IPS-NIHi11 (cell line): ENCODE measurements at places on chromosomes 4 and X.

GRCh38 chr4:6742507-6742906, 26.5 kb downstream of the BLOC1S4 start:
- no peak for DNase-seq

GRCh38 chr4:38040619-38041018, 80.4 kb downstream of the PTTG2 start:
- DNase-seq, result no peak

- peak; percentile 82 for DNase-seq
Observed at GRCh38 chr4:186701273-186701672, 22.4 kb downstream of the FAT1 start.

GRCh38 chr4:76156635-76157034, 8.4 kb upstream of the NUP54 start:
- no peak for DNase-seq

DNA sequence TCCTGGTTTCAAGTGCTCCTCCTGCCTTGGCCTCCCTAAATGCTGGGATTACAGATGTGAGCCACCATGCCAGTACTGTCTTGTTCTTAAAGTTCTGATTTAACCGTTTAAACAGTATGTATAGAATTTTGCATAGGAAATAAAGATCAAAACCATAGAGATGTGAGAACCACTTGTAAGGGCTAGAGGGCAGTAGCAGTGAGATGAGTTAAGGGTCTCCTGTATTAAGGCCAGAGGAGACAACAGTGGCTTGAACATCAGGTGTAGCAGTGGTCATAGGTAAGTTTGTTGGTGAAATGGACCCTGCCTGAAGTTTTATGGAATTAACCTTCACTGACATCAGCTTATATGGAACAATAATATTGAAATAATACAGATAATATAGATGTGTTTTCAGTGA, 155.7 kb downstream of the SLC4A4 start:
- DNase-seq, result no peak

- no peak for DNase-seq
Observed at GRCh38 chr4:24858026-24858425, 54.8 kb downstream of the CCDC149 start.

DNA sequence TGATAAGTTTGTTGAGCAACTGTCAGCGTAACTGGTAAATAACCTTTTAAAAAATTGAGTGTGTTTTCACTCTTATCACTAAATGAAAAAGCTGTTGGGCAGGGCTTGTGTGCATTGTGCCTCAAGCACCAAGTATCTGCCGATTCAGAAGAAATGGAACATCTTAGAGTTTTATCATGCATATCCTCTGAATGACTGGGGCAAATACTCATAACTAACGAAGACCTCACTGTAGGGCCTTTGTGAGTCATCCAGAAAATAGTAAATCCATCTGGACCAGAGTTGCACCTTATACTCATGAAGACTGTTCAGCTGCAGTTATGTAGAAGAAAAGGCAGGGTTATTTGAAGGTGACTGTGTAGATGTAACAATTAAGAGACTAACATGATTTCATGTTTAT, 222.1 kb downstream of the CAMK2D start:
- DNase-seq, result no peak

- no peak for DNase-seq
Observed at GRCh38 chrX:44162964-44163475, 180.5 kb downstream of the EFHC2 start.

DNA sequence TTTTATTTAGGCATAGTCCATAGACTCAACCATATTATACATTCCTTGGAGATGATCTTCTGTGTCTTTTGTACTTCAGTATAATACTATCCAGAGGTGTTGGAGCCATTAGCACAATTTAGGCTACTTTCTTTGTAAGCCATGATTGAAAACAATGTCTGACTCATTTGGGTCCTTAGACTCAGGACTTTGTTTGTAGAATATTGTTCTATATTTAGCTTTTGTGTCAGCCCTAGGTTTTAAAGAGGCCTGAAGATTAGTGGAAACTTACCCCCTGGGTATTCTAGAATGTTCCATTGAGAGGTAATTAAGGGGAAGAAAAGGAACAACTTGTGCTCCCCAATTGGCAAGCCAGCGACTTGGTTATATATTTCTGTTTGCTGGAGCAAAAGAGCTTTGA, 145.2 kb upstream of the SCML1 start:
- no peak for DNase-seq

DNA sequence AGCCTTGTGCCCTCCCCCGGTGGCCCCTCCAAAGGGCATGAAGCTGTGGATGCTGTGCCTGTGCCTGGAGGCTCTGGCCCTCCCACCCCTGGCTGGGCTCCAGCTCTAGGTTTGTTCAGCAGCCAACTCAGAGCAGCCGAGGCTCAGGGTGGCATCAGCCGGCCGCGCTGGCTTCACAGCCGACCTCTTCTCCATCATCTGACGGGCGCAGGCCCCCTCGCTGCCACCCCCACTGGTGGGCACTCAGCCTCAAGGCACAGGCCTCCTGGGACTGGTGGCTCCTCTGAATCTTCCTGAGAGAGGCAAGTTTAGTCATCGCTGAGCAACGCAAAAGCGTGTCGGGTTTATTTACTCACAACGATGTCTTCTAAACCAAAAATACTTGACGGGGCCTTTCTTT, 46.0 kb downstream of the PCGF3 start:
- no peak for DNase-seq

DNA sequence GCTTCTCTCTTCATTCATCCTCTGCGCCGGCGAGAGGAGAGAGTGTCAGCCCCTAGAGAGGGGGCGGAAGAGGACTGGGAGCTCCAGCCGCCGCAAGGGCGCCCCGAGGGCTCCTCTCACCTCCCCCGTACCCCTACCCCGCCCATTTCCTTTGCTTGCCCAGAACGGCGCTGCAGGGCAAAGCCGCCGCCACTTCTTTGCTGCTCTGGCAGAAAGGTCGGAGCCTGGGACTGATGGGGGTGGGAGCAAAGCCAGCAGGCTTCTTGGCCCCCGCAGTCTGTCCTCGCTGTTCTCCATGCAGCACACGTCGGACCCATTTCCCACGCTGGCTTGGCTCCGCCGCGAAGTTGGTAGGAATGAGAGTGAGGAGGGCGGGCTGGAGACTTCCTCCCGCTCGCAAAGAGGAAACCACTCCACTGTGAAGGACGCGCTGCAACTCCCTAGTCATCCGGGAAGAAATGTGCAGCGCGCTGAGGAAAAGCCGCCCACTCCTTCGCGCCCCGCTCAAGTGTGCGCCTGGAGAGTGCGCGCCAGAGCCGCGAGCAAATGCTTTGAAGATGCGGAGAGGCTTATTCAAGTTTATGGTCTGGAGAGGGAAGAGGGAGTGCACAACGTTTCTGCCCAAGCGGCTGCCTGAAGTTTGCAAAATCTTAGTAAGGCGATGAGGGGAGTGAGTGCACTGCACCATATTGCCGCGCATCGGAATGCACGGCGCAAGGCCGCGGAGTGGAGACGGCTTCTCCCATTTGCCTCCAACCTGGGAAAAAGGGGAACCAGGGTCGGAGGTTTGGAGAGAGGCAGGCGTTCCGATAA, 2.8 kb upstream of the PCDH7 start:
- DNase-seq, result peak; percentile 70

GRCh38 chrX:2823795-2824386, 4.8 kb upstream of the GYG2 start:
- no peak for DNase-seq

GRCh38 chr4:168631241-168632162, 134.7 kb downstream of the PALLD start:
- DNase-seq, result peak; percentile 81

GRCh38 chr4:18689308-18690115, 668.0 kb upstream of the LCORL start:
- DNase-seq, result peak; percentile 20

DNA sequence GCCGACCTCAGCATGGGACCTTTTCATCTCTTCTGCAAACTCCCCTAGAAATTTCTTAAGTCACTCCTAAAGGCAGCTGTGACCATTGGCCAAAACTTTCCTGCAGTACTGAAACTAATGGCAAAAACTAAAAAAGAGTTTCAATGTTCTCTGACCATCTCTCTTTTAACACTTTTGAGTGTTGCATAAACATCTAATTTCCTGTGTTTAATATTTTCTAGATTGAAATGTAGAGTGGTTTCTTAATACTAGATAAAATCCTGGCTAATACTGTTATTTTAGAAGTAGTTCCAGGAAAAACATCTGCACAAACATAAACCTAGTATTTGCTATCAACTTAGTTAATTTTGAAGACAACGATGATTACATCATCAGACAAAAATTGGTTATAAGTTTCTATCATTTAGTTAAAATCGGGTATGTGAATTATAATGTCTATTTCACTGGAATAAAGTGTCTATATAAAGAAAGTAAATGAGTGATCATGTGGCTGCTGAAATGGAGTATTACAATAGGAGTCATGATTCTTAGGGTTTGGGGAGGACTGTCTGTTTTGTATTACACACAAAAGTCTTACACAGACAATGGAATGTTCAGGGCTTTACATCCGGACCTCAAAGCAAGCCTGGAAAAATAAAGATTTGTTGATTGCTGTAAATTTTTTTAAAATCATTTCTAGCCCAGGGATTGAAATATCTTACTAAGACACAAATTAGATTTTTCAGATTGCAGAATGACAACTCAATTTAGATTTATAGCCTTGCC, 1323.4 kb downstream of the C4orf33 start:
- no peak for DNase-seq

DNA sequence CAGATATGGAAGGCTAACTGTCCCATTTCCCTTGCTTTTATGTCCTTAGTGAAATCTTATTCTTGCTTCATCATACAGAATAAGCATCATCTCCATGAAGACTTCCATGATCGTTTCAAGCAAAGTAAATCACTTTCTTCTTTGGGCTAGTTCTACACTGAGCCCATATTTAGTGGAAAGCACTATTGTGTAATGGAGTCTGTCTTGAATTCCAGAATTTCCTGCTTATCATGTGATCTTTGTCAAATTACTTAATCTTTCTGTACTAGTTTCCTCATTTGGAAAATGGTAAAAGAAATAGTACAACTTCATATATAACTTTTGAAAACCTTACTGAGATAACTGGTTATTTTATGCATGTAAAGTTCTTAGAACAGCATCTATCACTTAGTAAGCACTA, 7.6 kb downstream of the ANAPC10 start:
- DNase-seq, result no peak

GRCh38 chr4:47531241-47531953, 46.3 kb downstream of the ATP10D start:
- DNase-seq, result peak; percentile 45

- no peak for DNase-seq
Observed at GRCh38 chr4:107299646-107300045, 263.5 kb upstream of the DKK2 start.

GRCh38 chrX:22247169-22247568, 25.5 kb upstream of the CBLL2 start:
- no peak for DNase-seq

GRCh38 chrX:19334945-19335626, 8.6 kb upstream of the PDHA1 start:
- peak; percentile 53 for DNase-seq

GRCh38 chr4:139880841-139881240, 215.2 kb downstream of the MGST2 start:
- no peak for DNase-seq

DNA sequence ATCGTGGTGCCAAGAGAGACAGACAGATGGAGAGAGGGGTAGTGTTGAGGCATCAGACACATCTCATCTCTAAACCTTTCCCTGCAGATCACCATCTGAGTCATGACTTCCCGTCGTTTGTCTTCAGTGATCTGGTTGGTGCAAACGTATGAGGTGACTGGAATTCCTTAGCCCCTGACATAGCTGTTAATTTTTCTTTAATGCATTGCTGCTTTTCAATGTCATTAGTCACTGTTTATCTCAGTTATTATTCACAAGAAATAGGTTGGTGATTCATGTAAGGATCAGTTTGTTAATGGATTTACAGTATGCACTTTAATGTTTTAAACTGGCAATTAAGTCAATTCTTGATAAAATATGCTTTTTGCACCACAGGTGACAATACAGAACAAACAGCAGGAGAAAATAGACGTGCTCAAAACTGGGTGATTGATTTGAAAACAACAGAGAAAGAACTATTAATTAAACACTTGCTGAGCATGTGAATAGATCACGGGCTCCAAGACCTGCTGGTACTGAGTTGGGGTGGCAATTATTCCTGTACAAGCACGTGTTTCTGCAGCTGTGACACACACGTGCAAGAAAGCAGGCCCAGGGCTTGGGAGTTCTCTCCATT, 1.3 kb upstream of the TMEM154 start:
- no peak for DNase-seq

- peak; percentile 57 for DNase-seq
Observed at GRCh38 chrX:129115104-129115503, 408.2 kb downstream of the SMARCA1 start.

DNA sequence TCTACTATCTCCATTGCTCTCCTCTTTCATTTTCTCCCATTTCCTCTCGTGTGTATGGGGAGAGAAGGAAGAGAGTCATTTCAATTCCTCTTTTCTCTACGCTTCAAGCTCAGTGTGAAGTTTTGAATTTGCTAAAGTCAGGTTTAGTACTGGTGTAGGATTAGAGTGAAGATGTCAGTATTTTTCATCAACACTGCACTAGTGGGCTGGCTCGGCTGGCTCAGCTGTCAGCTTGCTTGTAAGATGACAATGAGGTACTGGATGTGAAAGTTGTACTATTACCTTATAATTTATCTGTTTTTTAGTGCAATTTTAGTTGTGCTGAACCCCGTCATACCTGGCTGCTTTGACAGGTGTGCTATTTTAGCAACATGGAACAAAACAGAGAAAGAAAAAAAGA, 2.1 kb upstream of the SH2D1A start:
- no peak for DNase-seq

DNA sequence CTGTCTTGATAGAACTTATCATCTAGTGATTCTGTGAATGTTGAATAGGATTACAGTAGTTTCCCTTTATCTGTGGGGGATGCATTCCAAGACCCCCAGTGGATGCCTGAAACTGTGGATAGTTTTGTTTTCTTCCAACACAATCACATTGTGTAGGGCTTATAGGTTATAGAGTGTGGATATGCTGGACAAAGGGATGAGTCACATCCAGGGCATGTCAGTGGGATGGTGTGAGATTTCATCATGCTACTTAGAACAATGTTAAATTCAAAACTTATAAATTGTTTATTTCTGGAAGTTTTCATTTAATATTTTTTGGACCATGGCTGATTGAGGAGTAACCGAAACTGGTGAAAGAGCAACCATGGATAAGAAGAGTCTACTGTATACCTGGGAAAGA, 432.3 kb upstream of the ATOH1 start:
- no peak for DNase-seq

DNA sequence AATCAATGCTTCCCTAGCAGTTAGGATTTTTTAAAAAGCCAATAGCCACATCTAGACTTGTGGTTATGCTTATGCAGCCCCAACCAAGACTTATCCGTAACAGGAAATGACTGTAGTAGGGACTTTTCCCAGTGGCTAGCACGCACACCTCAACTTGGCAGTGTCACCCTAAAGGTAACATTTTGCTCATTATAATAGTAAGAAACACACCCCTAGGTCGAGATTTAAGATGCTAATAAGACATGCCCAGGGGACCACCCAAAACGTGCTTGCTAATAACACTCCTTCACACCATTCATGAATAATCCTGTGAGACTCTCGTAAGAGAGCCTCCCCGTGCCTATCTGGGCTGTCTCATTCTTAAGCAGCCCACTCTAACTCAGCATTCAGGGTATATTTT, 195.3 kb downstream of the CHIC1 start:
- no peak for DNase-seq
